Kidney capillary endothelial cell (primary cell): ENCODE measurements at places on chromosomes 3 and 15.

- no peak for DNase-seq
These were observed 2.2 kb upstream of the RASL12 start for GRCh38 chr15:65069779-65070546.

GRCh38 chr3:2375376-2375775, 276.7 kb downstream of the CNTN4 start:
- DNase-seq: no peak

DNA sequence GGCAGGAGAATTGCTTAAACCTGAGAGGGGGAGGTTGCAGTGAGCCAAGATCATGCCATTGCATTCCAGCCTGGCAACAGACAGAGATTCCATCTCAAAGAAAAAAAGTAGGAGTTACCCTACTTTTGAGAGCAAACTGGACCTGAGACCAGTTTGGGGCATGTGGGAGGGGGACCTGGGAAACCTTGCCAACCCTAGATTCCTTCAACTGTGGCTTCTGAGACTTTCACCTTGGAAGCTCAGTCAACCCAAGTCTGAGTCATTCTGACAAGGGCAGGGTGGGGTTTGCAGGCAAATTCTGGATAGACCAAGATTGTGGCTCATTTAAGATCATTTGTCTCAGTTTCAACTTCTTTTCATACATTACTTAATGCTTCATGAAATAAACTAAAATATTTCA, 23.8 kb upstream of the SIAH2 start:
- no peak for DNase-seq

DNA sequence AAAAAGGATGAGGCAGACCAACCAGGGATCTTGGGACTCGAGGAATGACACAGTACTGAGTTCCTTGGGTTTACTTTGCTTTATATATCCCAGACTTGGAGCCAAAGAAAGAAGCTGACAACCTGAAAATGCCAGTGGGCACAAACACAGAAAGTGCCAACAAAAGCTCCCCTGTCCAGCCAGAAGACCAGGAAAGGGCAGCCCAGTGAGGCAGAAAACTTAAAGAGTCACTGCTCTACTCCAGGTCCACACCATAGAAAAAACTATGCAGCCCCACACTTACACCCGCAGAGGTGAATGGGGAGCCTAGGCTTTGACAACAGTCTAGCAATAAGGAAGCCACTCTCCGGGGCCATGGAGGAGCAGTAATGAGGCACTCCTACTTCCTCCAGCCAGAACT, 80.3 kb downstream of the FLNB start:
- DNase-seq: no peak

DNA sequence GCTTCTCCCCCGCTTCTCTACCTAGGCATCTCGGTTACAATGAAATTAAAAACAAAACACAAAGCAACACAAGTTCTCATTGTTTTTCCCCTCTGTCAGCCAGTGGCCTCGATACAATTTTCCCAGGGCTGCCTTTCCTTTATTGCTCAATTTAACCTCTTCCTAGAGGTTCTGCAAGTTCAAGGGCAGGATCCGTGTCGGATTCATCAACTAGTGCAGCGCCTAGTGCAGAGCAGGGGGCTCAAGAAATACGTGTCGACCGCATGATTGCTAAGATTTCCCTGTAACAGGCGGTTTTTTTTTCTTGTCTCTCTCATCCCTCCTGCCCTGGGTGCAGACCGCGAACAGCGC, 1.4 kb upstream of the BHLHE40 start:
- no peak for DNase-seq

- DNase-seq: no peak
These were observed 19.2 kb downstream of the KBTBD13 start for GRCh38 chr15:65095747-65096104.

DNA sequence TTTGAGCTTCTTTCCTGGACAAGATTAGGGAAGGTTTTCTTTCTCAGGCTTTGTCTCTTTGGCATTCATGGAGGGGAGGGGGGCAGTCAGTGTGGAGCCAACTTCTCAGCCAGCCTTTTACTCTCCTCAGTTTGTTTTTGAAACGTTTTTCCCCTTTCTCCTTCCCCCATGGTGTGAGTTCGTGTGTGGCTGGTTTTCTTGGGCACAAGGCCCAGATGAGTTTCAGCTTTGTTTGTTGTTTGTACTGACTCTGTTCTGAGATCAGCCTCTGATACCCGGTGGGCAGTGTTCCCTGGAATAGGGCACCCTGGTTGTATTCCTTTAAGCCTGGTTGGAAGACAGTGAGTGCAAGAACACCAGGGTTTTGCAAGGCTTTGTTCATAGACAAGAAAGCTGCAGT, 168.2 kb upstream of the RARB start:
- DNase-seq: no peak

GRCh38 chr3:37608061-37608702, 253.5 kb upstream of the CTDSPL start:
- no peak for DNase-seq

DNA sequence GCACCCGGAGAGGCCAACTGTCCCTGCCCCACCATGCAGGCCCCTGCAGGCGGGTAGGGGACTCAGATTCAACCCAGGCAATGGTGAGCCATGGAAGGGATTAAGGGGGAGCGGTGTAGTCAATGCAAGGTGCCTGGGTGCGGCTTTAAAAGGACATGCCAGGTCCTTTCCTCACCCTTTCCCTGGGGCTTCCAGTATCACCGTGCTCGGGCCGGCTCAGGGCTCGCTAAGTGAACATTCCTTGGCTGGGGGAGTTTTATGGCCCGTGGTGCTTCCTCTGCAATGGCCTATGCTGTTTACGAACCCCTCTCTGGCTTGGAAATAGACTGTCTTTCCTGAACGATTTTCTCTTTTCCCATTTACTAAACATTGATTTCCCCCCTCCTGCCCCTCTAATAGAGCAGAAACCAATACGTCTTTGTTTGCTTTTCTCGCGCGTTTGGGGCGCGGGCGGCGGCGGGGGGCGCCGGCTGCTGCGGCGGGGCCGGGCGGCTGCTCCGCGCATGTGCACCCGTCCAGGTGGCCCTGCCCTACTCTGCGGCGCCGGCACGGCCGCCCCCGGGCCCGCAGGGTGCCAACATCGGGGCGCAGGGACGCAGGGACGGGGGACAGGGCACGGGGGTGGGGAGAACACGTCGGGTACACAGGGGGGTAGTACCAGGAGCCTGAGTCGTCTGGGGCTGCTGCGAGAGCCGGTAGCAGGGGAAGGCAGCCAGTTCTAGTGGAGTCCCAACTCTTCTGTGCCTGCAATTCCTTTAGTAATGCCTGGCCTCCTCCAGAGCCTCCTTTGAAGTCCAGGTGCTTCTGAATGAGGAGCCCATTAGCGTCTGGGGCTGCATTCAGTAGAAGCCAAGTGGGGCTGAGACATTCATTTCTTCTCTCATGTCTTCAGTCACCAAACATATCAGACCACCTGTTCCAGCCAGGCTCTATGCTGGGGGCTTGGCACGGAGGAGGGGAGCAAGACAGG, 26.9 kb upstream of the CACNA2D2 start:
- DNase-seq: no peak
